ENCODE measurements at places on chromosomes 7 and 10. TPM values are rescaled to one million over a fixed set of nuclear protein-coding genes. Genes with fewer than 3 reads are reported as not detected.
A peak's percentile ranks its signal among the peaks of the same experiment; 100 is the strongest.

- no peak overlapping the region for H3K27ac ChIP-seq
- DNase-seq: no peak
- H3K36me3 ChIP-seq: no peaks in the 10 kb centered on the region
- no peaks in the 10 kb centered on the region for H3K4me1 ChIP-seq
Observed at GRCh38 chr7:109549471-109550193, 980.0 kb downstream of the DNAJB9 start.

GRCh38 chr10:98367604-98368451 lies 47.2 kb downstream of the PYROXD2 start:
- peaks cover 2% of the 10 kb centered on the region for H3K27me3 ChIP-seq

DNA sequence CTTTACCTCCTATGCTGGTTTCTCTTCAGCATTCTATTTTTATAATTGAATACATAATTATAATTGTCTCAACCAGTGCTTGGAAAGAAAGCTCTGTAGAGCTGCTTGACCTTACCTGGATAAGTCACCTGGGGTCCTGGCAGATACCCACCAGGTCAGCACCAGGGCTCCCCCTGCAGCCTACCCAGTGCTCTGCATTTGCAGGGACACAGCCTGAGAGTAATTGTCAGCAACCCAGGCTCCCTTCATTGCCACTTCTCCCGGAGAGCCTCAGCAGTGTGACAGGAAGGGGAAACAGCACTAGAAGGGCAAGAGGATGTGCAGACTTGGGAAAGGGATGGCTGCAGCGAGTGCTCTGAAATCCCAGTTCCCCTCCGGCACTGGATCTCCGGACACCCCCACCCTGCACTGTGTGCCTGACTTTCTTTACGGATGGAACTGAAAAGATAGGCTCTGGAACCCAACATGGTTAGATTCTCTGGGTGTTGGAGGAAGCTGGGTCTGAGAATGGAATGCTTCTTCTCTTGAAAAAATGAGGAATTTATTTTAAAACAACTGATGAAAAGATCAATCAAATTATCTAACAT lies 11.4 kb upstream of the PAX4 start:
- H3K4me1 ChIP-seq: no peaks in the 10 kb centered on the region
- no peaks in the 10 kb centered on the region for H3K36me3 ChIP-seq
- no peak overlapping the region for H3K27ac ChIP-seq
- peak; percentile 67 for DNase-seq

GRCh38 chr7:100676501-100677306 lies 3.2 kb downstream of the GNB2 start:
- H3K27ac ChIP-seq: peak overlapping the region; percentile 75
- no peak for DNase-seq
- peaks cover 30% of the 10 kb centered on the region for H3K4me1 ChIP-seq
- no peaks in the 10 kb centered on the region for H3K27me3 ChIP-seq
- H3K4me3 ChIP-seq: peak overlapping the region; percentile 79
- H3K36me3 ChIP-seq: peaks cover 25% of the 10 kb centered on the region

GRCh38 chr10:125203186-125203800 lies 42.9 kb upstream of the CTBP2 start:
- H3K4me1 ChIP-seq: no peaks in the 10 kb centered on the region
- H3K36me3 ChIP-seq: no peaks in the 10 kb centered on the region
- H3K27me3 ChIP-seq: peaks cover 12% of the 10 kb centered on the region
- no peak for DNase-seq
- no peak overlapping the region for H3K27ac ChIP-seq

GRCh38 chr7:34755008-34755407 lies 97.0 kb downstream of the NPSR1 start:
- no peaks in the 10 kb centered on the region for H3K36me3 ChIP-seq
- no peak overlapping the region for H3K27ac ChIP-seq
- no peak overlapping the region for H3K4me3 ChIP-seq
- H3K4me1 ChIP-seq: no peaks in the 10 kb centered on the region

- no peak overlapping the region for H3K27ac ChIP-seq
- no peak for DNase-seq
- H3K4me1 ChIP-seq: no peaks in the 10 kb centered on the region
- H3K36me3 ChIP-seq: no peaks in the 10 kb centered on the region
- H3K4me3 ChIP-seq: no peak overlapping the region
Observed at GRCh38 chr7:81594767-81595166, 175.1 kb downstream of the HGF start.

DNA sequence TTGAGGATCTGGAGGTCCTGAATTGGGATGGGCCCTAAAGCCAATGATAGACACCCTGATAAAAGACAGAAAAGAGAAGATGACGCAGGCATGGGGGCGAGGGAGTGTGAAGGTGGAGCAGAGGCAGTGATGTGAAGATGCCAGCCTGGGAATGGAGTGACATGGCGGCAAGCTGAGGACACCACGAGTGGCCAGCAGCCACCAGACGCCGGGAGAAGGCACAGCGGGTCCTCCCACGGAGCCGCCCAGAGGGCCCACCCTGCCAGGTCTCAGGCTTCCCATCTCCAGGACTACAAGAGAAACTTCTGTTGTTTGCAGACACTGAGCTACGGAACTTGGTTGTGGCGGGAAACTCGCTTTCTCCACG lies 44.9 kb downstream of the DPYSL4 start:
- H3K27me3 ChIP-seq: no peaks in the 10 kb centered on the region
- no peaks in the 10 kb centered on the region for H3K36me3 ChIP-seq
- peaks cover 34% of the 10 kb centered on the region for H3K4me1 ChIP-seq
- H3K27ac ChIP-seq: peak overlapping the region; percentile 88
- no peak overlapping the region for H3K4me3 ChIP-seq
- DNase-seq: no peak

ITIH5 gene
- total RNA-seq: not detected

MOGAT3 gene
- not detected for total RNA-seq
